ENCODE measurements at places on chromosomes 2 and 18.

- peak; percentile 31 for DNase-seq
These were observed 13.5 kb downstream of the ALPK2 start for GRCh38 chr18:58615140-58616132.

DNA sequence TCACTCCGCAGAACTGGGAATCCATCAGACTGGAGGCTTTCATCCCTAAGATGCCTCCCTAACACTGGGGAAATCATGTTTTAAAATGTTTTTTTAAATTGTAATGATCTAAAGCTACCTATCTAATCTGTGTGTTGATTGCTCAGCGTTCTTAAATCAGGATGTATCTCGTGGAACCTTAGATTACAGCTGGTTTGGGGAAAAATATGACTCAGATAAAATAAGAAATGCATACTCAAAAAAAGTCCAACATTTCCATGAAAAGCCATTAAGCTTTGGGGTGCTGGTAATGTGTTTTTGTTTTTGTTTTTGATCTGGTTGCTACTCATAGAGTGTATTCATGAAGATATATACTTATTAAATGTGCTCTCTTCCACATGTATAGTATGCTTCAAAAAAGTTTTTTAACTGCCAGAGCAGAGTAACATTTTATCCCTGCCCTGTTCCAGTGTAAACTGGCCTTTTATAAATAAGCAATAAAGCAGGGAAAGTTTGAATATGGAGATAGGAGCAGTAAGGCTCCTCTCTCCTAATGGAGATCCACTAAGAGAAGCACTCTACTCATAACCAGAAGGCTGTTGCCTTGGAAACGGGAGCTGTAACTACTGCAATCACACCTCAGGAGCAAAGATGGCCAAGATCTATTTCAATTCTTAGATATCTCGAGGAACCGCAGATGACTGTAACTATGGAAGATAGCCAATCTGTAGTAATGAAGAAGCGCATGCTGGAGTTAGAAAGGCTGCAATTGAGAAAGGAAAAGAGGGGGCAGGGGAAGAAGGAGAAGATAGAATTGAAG is 41.6 kb downstream of the ANKRD44 start:
- DNase-seq: no peak

DNA sequence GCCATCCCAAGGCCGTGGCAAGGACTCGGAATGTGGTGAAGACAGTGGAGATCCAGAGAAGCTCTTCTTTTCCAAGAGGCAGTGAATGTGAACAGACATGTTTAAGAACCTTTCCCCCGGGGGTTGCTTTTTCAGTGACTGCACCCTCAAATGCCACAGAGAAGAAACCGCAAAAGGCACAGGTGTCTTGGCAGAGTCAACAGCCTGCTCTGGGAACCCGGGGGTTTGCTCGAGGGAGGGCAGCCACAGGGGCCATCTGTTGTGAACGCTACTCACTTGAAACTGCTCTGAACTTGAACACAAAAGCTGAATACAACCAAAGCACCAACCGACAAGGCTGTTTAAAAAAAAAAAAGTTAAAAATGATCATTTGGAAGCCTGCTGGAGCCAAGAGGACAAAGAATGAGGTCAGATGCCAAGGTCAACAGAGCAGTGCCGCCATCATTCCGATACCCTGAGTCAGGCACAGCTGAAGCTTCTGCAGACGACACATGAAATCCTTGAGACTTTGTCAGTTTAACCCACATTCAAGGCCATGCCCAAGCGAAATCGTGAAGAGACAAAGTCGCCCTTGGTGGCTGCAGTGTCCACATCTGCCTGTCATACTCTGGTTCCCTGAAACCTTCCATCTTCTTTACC is 47.4 kb downstream of the PSMG2 start:
- no peak for DNase-seq

DNA sequence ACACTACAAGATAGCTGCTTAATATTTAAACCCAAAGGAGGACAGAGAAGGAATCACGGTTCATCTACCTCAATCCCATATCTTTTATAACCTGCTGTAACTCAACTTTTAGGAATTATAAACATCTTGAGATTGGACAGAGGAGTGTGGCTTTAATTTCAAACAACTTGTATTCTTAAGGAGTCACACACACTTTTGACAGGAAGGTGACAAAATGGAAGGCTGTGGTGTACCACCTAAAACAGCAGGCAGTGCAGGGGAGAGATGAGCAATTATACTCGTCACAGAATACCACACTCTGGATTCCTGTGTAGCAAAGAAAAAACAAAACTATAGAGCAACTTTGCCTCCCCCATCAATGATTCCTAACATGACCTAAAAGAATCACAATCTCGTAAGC is 194.8 kb downstream of the ZEB2 start:
- DNase-seq: peak; percentile 37

DNA sequence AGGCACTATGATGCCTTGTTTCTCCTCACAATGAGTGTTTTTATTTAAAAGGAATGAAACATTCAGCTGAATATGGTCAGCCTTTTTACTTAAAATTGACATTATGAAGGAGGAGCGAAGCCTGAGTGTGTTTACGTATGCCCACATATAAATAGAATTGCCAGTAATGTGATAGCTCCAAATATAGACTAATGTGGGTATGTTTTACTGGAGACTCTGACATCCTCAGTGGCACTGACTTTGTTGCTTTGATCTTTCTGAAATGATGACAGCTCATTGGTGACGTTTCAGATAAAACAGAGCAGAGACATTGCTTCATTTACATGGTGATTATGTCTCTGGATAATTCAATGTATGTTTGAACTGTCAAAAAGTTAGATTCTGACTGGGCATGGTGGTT is 167.0 kb downstream of the MGAT5 start:
- no peak for DNase-seq

DNA sequence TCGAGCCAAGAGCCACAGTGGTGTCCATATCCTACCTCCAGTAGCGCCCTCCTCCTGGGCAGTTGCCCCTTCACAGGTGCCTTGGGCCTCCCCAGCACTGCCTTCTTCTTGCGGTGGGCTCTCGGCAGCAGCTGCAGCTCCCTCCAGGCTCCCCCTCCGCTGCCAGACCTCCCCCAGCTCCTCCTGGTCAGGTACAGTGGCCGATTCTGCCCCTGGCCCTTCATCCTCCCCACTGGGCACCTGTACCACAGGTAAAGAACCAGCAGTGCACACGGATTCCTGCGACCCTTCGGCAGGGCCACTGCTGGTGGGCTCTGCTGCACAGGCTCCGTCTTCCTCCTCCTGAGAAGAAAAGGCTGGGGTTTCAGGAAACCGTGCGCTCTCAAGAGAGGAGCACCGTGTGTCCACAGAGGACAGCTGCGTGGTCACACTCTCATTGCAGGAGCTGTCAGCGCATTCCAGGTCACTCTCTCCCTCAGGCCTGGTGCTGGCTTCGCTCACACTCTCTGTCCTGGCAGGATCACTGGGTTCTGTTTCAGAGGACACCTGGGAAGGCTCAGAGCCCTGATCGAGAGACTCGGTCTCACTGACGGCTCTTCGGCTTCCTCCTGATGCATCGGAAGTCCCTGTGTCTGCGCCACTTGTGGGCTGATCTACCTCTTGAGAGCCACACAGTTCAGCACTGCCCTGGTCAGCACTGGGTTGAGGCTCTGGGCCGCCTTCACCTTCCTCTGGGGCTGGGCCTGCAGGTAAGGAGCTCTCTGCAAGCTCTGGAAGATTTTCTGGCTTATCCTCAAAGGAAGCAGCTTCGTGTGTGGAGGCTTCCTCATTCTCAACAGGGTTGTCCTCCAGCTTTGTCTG is 147.4 kb upstream of the STK17B start:
- DNase-seq: no peak

- DNase-seq: no peak
These were observed 273.7 kb upstream of the KYNU start for GRCh38 chr2:142603759-142604158.

DNA sequence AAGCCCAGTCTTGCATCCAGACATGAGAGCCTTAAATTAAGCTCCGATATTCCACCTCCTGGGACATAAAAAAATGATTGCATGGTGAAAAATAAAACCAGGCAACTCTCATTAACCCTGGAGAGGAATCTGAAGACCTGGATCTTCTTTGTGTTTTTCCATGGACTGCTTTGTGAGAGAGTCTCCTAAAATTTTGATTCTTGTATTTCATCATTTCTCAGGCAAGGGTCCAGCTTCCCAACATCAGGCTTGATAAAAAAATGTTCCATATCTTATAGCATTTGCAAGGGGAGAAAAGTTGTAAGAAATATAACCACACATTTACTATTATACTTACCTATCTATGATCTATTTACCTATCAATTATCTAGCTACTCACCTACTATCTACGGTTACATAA is 327.5 kb upstream of the SPHKAP start:
- DNase-seq: no peak

DNA sequence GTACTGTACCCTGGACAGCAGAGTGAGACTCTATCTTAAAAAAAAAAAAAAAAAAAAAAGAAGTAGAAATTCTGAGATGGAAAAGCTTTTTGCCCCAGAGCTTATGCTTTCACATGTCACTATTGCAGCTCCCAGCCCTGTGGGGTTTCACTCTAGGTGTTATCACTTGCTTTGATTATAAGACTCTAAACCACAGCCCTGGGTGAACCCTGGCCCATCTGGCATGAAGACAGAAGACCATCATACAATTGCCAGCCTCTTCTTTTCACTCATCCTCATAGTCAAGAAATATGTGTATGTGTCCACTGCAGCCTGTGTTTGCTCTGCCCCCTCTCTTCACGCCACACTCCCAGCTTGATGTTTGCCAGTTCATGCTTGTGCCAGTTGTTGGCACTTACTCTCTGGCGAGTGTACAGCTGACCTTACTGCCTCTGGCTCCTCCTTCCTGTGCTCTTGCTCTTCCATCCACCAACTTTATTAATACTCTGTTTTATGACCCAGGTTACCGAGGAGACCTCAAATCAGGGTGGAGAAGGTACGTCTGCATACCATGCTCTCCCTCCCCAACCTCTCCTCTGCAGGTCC is 136.7 kb upstream of the NCK2 start:
- DNase-seq: no peak

DNA sequence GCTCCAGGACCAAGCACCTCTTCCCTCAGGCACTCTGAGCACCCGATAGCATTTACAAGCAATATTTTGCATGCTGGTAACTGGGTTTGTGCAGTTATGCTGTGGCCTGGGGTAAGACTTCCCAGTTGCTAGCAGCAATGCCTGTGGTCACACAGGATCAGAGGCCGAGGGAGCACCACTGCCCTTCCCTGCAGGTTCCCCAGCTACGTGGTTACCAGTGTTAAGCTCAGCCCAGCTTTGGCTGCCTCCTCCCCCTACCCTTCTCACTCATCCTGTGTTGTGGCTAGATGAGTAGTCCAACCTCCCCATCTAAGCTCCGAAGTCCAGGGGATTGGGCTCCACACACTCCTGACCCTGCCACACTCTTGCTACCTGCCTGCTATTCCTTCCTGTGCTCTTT is 141.1 kb downstream of the CELF4 start:
- no peak for DNase-seq

Data from activated gamma-delta T cell treated with anti-CD3 and anti-CD28 coated beads, Interleukin-2, amount 50 U/mL, for 16 hours (primary cell).